ENCODE measurements at places on chromosomes 6 and 20. TPM values are rescaled to one million over a fixed set of nuclear protein-coding genes. Genes with fewer than 3 reads are reported as not detected.
A peak's percentile ranks its signal among the peaks of the same experiment; 100 is the strongest.

DNA sequence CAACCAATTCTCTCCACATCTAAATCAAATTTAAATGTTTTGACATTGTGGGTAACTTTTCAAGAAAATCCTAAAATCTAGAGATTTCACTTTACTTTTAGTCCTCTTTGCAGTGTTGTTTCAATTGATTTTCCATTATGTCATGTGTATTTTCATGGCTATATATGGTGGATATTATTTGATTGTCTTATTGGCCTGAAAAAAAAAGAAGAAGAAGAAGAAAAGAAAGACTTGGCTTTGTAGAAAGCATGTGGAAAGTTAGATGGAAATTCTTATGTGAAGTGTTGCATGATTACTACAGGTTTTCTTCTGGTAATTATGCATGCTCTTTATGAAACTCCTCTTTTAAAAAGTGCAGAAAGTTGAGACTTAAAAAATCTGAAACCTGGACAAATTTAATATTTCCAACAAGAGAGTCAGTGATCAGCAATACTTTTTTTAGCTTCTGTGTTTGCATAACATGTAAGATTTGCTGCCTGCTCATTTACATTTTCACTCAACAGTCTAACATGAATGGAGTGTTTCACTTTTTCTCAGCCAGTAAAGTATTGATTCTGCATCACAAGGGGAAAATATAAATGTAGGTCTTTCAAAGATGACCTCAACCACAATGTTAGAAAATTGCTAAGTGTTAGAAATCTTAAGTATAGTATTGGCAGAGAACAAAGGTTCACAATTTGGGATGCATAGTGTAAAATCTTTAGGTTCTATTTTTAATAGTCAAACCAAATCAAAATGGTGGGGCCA is 438.7 kb downstream of the BCKDHB start:
- DNase-seq, result no peak

- DNase-seq, result peak; percentile 95
Observed at GRCh38 chr6:14799928-14800327, 445.9 kb upstream of the JARID2 start.

DNA sequence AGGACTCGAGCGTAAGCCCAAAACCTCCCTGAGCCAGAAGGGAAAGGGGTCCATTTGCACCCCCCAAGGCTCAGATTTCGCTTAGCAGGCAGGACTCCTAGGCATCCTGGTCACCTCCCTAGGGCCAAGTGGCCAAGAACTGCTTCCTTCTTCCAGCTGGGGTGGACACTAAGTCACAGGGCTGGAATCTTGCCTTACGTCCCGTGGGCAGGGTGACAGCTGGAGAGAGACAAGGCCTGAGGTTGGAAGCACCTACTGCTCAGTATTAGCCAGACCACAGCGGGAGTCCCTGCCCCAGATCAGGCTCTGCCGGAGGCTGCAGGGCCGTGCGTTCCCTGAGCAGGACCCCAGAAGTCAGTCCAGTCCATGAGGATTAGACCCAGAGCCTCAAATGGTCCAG is 19.7 kb downstream of the LAMA5 start:
- no peak for DNase-seq

DNA sequence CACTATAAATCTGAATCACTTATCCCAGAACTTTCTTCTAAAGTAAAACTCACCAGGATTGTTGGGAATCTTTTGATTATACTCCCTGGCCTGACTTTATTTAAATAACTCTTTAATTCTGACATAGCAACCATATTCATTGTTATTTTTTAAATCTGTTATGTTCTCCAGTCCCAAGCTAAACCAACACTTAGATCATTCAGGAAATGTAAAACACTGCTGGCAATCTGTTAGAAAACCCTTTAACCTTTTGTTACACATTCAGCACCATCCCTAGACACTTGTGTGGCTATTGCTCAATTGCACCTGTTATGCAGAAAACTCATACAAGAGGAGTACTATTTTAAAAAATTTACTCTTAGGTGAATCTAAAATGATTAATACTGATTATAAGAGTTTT is 101.8 kb upstream of the NHSL1 start:
- DNase-seq, result peak; percentile 39

DNA sequence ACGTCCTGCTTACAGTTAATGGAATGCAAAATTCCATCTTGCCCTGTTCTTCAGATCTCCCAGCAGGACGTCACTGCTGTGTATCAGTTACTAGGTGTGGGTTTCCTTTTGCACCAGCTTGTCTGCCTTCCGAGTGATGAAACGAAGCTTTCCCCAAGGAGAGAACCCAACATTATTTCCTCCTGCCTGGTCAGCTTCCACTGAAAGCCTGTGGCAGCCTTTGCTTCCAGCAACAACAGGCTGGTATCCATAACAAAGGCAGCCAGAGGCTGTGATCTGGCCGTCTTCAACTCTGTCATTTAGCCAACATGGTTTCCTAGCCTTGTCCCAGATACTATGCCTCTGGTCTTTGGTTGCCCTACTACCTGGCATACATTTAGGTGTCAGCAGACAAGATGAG is 78.9 kb upstream of the HEY2 start:
- DNase-seq, result no peak

DNA sequence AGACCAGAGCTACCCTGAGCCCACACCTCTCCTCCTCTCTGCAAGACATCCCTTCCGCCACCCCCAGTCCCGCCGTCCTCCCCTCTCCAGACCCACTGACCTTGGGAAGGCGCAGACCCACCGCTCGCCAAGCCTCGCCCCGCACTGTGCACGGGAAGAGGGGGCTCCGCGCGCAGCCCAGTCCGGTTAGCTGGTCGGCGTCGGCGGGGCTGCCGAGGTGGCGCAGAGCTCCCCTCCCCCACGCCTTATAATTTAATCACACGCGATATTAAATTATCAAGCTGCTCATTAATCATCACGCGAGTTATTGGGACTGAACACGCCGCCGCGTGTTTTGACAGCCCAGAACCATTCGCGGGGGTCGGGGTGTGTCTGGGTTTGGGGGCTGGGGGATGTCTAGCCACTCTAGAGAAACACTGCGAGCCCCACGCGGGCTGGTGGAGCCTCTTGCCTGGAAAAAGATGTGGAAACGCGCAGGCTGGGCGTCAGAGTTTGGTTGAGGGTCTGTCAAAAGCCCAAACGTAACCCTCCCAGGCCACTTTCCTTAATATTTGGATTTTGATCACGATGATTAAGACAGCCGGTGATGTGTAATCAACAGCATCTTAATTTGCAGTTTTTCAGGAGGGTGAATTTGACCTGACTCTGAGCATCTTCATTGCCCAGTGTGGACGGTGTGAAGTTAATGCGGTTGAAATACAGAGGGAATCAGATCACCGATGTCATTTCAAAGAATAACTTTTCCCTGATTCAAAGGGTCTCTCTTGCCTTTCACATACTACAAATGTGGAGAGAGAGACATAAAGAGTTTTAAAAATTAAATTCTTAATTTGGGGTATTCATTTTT is at the start of gene LINC00237:
Gene LINC00237 (minus strand): TSS at position 188 of the 847 bp plus-strand sequence.
- no peak for DNase-seq

Gene ANKRD66
- total RNA-seq, result not detected

- DNase-seq, result no peak
Observed at GRCh38 chr6:125913145-125913544, 43.4 kb upstream of the HINT3 start.

- no peak for DNase-seq
Observed at GRCh38 chr20:31915491-31916280, 36.2 kb downstream of the PDRG1 start.

DNA sequence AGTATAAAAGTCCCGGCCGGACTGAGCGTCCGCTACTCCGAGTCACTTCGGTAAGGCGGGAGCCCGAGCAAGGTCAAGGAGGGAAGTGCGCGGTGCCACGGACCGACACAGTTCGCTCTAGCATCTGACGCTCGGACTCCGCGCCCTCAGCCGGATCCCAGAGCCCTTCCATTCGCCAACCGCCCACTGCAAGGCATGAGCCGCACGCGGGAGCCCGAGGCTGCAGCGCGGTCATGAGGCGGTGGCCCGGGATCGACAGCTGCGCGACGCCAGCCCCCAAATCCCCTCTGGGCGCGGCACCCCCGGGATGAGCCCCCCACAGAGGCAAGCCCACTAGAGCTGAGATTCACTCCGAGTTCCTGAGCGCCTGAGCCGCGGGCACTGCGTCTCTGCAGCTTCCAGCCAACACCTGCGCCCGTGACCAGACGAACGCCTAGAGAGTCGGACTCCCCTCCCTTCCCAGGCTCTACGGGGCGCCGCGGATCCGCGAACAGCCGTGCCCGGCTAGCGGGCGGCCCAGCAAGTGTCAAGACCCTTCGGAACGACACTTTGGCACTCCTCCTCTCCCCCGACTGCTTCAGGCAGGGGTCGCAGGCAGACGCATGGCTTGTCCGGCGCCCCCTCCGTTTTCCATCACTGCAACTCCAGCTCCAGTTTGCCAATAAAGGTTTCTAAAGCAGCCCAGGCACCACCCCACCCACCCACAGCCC is 725 bp upstream of the ISM1 start:
- peak; percentile 20 for DNase-seq

DNA sequence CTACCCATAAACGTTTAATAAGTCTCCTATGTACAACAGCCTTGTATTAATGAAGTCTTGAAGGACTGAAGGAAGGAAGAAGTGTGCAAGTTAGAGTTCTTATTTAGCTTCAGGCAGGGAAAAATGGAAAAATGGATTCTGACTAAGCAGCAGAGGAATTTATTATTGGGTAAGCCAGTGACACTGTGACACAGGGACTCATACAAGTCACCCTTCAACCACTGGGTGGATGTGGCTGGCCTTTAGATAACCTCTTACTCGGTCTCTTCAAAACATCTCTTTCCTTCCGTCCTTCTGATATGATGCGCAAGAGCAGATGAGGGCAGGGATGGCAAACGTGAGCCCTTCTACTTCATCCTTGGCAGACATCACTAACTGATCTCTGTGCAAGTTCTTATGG is 145.6 kb downstream of the DHX35 start:
- peak; percentile 14 for DNase-seq

GRCh38 chr6:75800708-75801505 is 51.9 kb downstream of the MYO6 start:
- no peak for DNase-seq

Gene ANKEF1
- total RNA-seq, result 0.97 TPM

Gene OXT
- total RNA-seq, result not detected

DNA sequence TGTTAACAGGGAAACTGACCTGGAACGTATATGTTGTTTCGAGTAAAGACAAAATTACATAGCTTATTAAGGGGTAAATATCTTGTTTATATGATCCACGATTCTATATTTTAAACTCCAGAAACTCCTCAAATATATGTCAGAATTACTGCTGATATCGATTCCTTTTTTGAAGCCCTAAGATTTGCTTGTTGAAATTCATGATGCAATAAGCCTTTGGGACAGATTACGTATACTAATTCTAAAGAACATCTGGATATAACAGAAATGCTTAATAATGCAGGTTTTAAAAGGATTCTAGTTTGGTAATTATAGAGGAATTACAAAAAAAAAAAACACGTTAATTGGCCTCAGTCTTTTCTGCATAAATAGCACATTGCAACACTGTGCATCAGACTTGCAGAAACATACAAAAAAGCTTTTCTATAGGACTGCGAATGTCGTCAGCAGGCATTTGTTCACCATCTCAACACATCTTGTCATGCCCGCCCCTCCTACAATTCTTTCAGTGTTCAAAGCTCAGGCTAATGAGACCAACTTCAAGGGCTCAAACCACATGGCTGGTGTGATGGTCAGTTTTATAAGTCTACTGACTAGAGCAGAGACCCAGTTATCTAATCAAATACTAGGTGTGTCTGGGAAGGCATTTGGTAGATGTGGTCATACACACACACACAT is 74.9 kb downstream of the AGPAT4 start:
- DNase-seq, result peak; percentile 57

DNA sequence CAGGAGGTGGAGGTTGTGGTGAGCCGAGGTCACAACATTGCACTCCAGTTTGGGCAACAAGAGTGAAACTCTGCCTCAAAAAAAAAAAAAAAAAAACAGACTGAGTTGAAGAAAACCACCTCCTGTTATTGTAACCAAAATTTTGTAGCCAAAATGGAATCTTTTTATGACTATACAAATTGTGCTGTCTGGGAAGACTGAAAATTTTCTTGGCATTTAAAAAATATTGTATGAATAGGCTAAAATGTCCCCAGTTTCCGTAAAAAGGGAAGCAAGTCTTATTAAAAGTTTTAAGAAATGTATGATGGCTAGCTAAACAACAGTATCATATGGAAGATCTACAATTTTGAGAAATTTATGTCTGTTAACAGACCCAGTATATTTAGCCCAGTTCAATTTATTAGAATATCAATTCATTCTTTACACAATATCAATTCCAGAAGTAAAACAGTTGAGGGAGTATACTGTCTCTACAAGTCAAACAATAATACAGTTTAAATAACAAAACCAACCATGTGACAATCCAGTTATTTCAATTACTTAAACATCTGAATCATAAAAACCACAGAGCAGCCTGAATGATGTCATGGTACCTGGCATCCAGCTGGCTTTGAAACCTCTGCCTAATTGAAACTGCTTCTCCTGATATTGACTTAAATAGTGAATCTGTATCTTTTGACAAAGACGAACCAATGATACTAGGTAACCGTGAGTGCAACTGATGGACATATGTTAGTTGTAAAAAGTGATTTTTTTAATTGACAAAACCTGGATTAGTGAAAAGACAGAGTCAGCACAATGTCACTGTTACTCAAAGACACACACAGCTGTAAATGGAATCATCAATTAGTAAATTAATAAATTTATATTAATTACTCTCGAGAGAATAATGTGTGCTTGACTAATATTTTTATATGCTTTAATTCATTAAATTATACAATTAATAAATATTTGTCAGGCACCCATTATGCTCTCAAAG is 166.6 kb upstream of the MARCKS start:
- peak; percentile 89 for DNase-seq

DNA sequence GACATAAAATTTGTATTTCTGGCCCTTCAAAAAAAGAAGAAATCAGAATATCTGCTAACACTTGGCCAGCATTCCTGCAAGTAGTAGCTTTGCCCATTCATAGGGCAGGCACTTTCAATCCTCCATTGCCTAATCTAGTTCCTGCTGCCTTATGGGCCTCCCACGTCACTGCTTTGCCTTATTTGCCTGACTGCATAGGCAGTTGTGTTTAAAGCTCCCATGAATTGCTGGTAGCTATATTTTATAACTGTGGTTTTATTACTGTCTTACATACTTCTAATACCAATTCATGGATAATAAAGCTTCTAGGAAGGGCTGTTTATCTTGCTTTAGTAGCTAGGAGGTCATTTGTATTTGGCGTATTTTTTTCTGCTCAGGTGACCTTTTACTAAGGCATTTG is 7.7 kb upstream of the SLC35A1 start:
- DNase-seq, result no peak

Gene WFDC10B
- total RNA-seq, result not detected
